AG09309 (cell line): ENCODE measurements at places on chromosomes 2 and 18.

GRCh38 chr2:172864182-172864581 is 128.5 kb downstream of the RAPGEF4 start:
- no peak for DNase-seq

DNA sequence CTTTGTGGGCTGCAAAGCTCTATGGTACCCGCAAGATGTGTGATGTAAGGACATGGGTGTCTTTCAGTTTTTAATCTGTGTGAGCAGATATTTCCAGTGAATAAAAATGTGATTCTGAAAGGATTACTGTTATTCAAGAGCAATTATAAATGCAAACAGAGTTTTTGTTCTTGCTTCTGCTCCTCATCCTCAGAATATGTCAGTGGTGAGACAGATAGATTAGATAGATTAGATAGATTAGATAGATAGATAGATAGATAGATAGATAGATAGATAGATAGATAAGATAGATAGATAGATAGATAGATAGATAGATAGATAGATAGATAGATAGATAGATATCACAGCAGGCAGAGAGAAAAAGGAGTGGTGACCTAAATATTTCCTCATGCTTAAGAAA is 142.6 kb downstream of the RTN4 start:
- DNase-seq, result no peak

DNA sequence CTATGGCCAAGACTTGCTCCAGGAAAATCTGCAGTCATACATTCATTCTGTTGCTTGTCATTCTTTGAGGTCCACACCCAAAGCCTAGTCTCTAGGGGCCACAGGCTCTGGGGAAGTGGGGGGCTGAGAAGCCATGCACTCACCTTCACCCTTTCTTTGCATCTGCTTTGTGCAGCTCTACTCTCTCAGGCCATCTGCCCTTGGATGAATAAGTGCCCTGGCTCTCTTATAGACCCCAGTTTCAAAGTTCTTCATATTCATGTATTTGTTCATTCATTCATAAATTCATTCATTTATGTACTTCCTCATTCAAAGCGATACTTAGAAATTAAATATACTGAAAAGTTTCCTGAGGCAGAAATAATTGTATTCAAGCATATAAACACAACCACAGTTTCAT is 130.3 kb upstream of the FAM98A start:
- DNase-seq, result no peak

DNA sequence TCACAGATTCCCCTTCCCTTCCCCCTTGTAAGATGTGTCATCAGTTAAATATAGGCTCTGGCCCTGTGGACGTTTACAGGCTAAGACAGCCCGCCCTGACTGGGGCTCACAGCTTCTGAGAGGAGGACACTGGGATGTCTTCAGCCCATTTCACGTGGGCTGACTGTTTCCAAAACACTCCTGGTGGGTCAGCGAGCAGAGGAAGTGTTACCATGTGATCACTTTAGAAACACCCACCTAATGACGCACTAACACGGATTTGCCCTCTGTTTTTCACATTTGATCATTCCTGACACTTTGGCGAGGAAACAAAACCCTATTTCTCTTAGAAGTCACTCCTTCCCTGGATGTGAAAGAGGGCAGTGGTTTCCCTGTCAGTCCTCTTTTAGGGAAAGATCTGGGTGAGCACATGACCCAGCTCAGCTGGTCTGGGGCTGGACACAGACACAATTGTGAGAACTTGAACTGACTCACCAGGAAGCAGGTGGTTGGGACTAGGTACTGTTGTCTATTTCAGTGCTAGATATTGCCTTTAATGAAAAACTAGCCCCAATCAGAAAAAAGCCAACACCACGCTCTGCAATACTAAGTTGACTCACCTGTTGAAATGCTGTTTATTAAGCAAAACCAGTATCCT is 38.8 kb downstream of the BMP10 start:
- no peak for DNase-seq

DNA sequence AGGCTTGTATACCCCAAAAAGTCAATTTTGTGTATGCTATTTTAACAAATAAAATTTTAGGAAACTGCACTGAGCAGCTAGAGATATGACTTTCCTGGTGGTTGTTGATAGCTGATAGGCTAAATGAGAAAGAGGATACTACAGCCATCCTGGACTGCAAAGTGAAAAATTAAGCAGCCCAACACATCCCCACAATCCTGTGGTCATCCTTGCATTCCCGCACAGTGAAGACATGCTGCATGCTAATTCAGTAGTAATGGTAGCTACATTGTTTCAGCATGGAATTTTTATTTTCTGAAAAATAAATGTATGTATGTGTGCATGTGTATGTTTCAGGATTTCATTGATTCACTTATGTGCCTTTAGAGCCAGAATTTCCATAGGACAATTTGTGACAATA is 124.2 kb upstream of the CCDC68 start:
- no peak for DNase-seq

- no peak for DNase-seq
Measured at GRCh38 chr2:217790681-217791392, 212.0 kb downstream of the TNS1 start.

DNA sequence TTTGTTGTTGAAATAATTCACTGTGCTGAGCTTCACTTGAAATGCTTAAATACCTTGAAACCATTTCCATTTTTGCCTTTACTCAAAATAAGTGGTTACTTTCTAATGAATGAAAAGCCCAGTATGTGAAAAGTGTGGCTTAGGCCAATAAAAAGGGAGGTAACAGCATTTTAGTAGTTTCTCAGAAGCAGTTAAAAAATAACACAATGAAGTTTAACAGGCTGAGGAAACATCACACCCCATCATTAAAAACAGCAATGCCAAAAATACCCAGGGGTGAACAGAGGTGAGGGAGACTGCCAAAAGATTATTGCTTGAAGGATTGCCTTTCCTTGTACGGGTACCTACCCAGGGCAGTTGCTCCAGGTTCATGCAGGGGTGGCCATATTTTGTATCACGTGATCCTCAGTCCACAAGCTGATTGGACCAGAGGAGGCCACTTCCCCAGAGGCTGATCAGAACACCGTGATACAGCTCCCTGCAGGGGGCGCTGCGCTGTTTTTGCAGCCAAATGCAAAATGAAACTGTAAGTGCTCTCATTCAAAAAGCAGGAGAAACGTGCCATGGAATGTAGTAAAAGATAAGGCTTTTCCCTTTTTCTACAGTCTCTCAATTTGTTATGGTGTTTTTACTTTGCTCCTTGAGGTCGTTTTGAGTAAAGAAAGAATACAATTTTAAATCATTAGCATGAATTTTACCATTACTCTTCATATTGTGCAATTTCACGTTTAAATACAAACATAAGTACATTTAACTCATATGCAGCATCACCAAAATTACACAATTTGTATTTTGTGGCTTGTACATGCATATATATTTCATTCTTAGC is 70.2 kb upstream of the SH3BP4 start:
- DNase-seq, result no peak

- DNase-seq, result no peak
Measured at GRCh38 chr2:231987124-231987727, 25.7 kb downstream of the DIS3L2 start.

DNA sequence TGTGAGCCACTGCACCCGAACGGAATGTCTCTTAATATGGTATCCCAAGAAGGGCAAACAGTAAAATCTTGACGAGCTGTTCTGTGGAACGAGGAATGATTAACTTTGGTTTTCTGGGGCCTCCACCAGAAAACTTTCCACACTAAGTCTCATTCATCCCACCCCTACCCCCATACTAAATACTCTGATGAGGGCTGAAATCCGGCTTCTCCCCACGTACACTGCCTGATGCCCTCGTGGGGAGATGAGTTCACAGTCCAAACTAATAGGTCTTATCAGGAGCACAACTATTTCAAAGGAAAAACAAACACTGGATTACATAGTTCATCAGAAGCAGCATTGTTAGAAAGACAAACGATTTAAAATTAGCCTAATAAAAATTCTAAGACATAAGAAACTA is 49.2 kb upstream of the TCF4 start:
- DNase-seq, result no peak

- DNase-seq, result no peak
Measured at GRCh38 chr2:234960175-234961088, 8.6 kb downstream of the SH3BP4 start.

DNA sequence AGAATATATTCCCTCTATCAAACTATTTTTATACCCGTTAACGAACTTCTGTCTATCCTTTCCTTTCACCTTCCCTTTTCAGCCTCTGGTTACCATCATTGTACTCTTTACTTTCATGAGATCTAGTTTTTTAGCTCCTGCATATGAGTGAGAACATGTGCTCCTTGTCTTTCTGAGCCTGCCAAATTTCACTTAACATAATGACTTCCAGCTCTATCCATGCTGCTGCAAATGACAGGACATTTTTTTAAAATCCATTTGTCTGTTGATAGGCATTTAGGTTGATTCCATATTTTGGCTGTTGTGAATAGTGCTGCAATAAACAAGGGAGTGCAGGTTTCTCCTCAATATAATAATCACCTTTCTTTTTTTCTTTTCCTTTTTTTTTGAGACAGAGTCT is 8.2 kb upstream of the CCDC195 start:
- no peak for DNase-seq

DNA sequence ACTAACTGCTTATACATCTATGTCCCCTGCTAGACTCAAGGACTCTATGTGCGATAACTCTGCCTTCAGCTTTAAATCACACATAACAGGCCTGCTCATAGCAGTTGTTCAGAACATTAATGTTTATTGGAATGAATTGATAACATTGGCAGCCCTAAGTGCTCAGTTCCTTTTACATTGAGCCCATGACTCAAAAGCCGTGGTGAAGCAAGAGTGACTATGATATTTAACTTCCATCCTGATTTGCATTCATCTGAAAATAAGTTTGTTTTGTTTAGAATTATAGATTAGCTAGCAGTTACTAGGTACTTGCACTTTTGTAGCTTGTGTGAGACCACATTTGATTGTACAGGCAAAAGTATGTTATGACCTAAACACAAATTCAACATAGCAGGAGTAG is 14.3 kb downstream of the SERPINB10 start:
- no peak for DNase-seq

GRCh38 chr2:238108423-238109183 is 8.5 kb downstream of the ESPNL start:
- no peak for DNase-seq
